Stimulated activated CD8-positive, alpha-beta memory T cell treated with anti-CD3 and anti-CD28 coated beads, Interleukin-7, amount 100 ng/mL, for 48 hours (primary cell): ENCODE measurements at places on chromosomes 12 and 14.

DNA sequence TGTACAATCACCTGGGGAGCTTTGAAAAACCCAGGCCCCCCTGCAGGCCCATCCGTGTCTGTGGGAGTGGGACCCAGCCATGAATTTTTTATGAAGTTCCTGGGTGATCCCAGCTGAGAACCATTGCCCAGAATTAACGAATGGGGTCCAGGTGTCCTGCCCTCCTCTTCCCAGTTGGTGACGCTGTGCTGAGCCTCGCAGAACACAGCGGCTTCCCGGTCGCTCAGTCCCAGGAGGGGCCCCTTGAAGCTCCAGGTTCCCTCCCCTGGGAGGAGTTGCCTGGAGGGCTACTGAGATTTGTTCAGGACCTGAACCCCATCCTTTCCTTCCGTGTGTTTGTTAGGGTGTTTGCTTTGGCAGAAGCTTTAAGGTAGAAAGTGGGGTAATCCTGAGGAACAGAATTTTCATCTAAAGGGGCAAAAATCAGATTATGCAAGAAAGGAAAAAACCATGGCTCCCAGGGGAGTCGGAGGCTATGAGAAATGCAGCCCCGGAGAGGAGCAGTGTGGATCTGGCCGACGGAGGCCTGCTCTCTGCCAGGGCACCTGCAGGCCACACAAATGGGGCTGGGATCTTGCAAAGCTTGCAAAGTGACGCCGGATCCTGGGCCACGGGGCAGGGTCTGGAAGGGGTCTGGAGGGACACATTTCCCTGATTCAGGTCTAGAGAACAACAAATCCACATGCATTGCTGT, 164.7 kb upstream of the PRMT8 start:
- DNase-seq: no peak

DNA sequence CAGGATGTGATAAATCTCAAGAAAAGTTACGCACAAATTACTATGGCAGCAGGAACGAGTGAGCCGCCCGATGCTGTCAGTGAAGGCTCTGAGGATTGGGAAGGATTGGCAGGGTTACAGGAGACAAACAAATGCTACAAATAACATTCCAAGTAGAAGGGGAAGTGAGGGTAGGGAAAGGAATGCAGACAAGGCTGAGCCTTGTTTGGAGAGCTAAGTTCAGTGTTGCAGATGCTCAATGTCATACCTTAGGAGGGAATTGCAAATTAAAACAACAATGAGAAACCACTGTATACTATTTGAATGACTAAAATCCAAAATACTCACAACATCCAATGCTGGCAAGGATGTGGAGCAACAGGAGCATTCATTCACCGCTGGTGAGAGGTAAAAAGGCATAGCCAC, 1.3 kb downstream of the CLEC9A start:
- no peak for DNase-seq

DNA sequence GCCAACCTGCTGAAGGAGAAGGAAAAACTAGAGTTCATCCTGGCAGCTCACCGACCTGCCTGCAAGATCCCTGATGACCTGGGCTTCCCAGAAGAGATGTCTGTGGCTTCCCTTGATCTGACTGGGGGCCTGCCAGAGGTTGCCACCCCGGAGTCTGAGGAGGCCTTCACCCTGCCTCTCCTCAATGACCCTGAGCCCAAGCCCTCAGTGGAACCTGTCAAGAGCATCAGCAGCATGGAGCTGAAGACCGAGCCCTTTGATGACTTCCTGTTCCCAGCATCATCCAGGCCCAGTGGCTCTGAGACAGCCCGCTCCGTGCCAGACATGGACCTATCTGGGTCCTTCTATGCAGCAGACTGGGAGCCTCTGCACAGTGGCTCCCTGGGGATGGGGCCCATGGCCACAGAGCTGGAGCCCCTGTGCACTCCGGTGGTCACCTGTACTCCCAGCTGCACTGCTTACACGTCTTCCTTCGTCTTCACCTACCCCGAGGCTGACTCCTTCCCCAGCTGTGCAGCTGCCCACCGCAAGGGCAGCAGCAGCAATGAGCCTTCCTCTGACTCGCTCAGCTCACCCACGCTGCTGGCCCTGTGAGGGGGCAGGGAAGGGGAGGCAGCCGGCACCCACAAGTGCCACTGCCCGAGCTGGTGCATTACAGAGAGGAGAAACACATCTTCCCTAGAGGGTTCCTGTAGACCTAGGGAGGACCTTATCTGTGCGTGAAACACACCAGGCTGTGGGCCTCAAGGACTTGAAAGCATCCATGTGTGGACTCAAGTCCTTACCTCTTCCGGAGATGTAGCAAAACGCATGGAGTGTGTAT, 2.4 kb downstream of the FOS start:
- no peak for DNase-seq

GRCh38 chr12:128052331-128052730, 214.6 kb upstream of the TMEM132C start:
- no peak for DNase-seq

GRCh38 chr12:131415781-131416180, 295.1 kb upstream of the SFSWAP start:
- DNase-seq: no peak
